Stimulated activated CD4-positive, alpha-beta T cell treated with anti-CD3 and anti-CD28 coated beads, Interleukin-2, amount 100 ng/mL, for 4 hours (primary cell): ENCODE measurements at places on chromosomes 7 and 10.

DNA sequence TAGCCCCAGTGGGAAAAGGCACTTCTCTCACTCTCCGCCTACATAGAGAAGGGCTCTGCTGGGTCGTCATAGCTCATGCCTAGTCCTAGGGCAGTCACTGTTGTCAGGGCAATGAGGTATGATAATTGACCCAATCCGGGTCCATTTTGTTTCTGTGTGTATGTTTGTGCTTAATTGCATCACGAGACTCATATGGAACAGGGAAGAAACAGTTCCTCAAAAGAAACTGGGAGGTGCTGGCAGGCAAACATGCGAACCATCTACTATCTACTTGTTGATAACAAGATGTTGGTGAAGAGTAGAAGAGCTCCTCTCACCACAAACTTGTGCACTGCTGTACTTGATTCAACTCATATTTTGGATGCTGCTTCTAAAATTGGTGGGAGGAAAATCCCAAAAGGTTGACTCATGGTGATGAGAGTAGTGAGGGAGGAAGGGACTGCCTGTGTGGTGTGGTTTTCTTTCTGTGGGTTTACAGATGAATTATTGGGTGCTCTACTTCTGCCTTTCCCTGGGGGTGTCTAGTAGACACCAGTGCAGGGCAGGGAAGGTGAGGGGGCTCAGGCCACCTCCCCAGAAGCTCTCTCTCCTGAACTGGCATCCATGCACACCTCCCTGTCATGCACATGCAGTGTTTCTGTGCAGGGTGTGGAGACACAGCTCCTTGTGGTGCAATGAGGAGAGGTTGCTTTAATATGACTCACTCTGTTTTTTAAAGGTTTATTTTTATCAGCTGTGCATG lies 29.4 kb downstream of the LSMEM1 start:
- no peak for DNase-seq

DNA sequence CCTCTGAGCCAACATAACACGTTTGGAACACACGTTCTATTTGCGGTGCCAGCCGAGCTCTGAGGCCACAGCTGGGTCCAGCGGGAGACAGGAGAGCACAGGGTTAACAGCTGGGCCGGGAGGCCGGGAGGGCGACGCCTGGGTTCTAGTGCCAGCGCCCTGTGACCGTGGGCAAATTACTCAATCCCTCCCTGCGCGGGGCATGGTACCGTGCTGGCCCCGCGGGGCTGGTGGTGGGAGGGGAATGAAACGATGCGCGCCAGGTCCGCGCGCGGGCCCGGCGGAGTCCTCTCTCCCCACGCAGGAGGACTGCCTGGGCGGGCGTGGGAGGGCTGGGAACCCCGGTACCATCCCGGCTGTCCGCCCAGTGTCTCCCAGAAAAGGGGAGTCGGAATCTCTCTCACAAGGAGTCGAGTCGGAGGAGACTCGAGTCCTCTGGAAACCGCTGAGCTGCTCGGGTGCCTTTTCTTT lies 30.4 kb downstream of the LEP start:
- no peak for DNase-seq

- no peak for DNase-seq
These were observed 39.1 kb downstream of the LRRTM3 start for GRCh38 chr10:66964946-66965345.

DNA sequence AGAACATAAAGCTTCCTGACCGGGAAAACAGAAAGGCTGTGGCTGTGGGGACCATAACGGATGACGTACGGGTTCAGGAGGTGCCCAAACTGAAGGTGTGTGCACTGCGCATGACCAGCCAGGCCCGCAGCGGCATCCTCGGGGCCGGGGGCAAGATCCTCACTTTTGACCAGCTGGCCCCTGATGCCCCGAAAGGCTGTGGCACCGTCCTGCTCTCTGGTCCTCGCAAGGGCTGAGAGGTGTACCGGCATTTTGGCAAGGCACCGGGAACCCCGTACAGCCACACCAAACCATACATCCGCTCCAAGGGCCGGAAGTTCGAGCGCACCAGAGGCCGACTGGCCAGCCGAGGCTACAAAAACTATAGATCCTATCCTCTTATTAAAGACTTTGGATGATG lies 179.3 kb downstream of the PTN start:
- DNase-seq: no peak

- DNase-seq: no peak
These were observed 108.6 kb downstream of the NRCAM start for GRCh38 chr7:108347616-108348015.

GRCh38 chr10:15624401-15625196 lies 95.1 kb downstream of the ITGA8 start:
- DNase-seq: no peak

DNA sequence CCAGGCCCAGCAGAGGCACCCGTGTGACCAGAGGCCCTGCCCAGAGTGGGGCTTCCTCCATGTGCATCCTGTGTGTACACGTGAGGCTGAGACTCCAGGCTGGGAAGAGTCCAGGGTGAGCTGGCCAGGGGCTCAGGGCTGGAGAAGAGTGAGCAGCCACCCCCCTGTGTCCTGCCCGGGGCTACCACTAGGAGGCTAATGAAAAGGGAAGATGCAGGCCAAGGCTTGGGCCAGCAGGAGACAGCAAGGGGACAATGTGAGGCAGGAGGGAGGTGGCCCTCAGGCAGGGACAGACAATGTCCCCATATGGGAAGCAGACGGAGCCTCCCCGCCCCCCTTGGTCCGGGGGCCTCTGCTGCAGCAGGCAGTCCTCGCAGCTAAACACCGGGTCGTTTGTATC lies 102.0 kb downstream of the HIF1AN start:
- DNase-seq: no peak

- no peak for DNase-seq
These were observed 44.5 kb downstream of the KIF20B start for GRCh38 chr10:89745903-89746302.

DNA sequence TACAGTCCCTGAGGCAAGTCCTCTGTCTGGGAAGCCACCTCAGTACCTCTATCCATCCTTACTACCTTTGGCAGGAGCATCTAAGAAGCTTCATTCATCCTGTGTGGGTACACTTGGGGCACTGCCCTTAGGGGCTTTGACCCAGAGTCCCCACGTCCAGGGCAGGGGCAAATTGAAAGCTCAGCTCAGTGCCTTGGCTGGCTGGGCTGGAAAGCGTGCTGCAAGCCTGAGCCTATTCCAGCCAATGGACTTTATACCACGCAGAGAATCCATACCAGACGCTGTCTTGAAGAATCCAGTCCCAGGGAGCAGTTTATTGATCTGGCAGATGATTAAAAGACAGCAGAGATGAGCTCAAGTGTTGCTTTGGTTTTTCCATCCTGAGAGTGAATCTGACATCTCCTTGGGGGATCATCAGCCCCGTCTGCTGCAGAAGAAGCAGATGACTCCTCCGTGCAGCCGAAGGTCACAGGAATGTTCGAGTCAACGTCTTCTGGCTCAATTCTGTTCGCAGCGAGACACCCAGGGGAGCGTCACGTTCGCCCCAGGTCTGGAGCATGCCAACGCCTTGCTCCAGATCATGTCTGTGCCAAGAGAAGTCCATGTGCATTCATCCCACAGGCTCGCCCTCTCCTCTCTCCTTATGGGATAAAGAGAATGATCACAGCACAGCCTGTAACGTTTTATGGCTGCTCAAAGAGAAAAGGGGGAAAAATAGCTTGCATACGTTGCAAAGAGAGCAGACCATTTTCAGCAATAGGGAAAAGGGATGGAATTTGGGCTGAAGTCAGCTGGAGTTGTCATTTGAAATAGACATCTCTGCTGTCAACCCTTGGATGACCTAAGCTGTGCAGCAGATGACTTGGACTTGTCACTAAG lies 35.8 kb upstream of the LYZL1 start:
- no peak for DNase-seq

GRCh38 chr10:96374985-96375830 lies 16.4 kb upstream of the OPALIN start:
- peak; percentile 40 for DNase-seq

DNA sequence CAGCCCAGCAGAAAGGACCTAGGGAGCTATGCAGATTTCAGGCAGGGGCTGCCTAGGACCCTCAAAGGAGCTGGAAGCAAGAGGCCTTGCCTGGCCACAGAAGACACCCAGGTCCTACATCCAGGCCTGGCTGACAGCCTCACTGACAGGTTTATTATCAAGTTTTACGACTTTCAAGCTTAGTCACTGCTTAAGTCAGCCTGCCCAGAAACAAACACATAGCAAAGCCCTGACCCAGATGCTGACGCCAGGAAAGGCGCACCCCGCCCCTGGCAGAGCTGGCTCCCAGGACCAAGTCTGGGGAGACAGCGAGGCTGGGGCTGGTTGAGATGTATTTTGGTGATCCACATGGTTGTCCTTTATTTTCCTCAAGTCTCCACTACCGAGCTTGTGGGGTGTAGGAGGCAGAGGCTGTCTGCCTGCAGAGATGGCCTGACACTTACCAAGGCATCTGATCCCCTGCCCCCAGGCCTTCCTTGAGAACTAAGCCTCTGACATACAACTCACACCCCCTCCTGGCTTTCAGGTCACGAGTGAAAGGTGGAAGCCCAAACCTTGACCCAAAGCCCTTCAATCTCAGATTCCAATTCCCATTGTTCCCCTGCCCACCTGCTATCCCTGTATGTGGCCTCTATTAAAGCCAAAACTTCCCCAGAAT lies 80.7 kb upstream of the EMX2 start:
- no peak for DNase-seq

DNA sequence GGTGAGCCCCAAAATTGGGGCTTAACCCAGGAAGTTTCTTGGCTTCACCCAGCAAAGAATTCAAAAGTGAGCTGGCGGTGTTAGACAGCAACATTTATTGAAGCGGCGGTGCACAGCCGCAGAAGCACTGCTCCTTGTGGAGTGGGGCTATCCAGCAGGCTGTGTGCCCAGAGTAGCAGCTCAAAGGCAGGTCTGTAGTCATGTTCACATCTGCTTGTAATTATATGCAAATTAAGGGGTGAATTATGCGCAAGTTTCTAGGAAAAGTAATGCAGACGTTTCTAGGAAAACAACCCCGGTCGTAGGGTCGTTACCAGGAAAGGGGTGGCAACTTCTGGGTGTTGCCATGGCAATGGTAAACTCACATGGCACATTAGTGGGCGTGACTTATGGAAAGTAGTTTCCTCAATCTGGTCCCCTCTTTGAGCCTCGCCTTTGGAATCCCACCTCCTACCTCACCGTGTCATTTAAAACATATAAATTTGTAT lies 13.7 kb upstream of the KBTBD2 start:
- peak; percentile 73 for DNase-seq

- DNase-seq: no peak
These were observed 48.3 kb downstream of the BAIAP2L1 start for GRCh38 chr7:98352621-98353020.

- no peak for DNase-seq
These were observed 10.9 kb downstream of the JAKMIP3 start for GRCh38 chr10:132076578-132077081.

- DNase-seq: no peak
These were observed 403.4 kb downstream of the DNAJB9 start for GRCh38 chr7:108973075-108973474.

DNA sequence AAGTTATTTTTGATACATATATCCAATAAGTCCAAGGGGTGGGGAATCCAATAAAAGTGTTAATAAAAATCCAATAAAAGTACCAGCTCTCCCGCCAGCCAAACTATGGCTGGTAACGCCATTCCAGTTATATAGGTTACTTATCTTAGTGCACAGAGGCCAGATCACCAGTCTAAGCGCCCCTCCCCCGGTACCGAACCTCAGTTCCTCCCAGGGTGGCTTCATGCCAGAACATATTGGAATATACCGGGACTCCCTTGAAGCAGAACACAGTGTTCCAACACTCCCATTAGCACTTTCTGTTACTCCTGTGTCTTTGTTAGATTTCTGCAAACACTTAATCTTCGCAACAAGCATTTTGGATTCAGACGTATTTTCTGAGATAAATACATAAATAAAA lies 7.5 kb downstream of the FBH1 start:
- DNase-seq: no peak

DNA sequence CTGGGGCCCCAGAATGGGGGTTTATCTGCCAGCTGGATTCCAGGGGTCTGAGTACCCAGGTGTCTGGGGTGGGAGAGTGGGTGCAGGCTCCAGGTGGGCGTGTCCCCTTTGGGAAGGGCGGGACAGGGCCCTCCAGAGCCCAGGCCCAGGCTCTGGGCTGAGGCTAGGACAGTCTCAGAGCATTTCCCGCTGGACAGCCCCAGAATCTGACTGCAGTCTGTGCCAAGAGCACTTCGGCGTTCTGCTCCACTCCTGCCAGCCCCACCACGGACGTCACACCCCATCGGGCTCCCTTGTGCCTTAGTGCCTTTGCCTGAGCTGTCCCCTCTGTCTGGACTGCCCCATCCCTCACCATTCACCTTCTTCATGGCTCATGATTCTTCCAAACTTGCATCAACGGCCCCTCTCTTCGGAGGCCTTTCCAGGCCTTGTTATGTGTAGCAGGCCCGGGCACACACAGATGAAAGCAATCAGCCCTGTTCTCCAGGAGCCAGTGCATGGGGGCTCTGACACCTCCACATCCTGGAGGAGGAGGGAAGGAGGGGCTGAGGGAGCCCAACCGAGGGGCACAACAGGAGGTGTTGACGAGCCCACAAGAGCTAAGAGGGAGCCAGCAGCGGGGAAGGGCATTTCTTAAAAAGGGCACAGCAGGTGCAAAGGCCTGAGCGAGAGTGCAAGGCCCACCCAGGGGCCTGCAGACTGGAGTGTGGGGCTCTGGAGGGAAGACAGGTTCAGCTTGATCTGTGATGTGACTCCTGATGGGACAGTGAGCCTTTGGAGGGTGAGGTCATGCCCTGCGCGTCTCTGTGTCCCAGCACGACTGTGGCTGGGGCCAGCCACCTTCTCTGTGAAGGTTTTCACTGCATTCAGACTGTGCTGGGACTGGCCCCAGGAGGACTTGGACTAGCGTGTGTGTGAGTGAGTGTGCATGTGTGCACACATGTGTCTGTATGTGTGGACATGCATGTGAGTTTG lies 41.7 kb downstream of the GTF2IRD1 start:
- no peak for DNase-seq

- DNase-seq: no peak
These were observed 39.9 kb upstream of the SORCS3 start for GRCh38 chr10:104601166-104601565.

GRCh38 chr10:34489411-34489810 lies 325.7 kb downstream of the PARD3 start:
- DNase-seq: no peak

DNA sequence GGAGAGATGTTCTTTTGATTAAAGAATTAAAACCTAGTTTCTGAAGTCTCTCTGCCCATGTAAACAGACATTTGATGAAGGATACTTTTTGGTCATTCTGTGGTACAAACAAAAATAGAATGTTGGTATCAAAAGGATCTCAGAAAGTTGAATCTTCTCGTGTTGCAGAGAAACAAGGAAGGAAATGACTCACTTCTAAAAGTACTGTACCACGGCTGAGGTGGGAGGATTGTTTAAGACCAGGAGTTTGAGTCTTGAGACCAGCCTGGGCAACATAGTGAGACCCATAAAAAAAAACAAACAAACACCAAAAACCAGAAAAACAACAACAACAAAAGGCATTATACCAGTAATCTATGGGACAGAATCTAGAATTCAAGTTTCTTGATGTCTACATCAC lies 69.7 kb downstream of the PRSS58 start:
- DNase-seq: no peak
